T1000 (cell line): ENCODE measurements at places on chromosomes 12 and 14.

DNA sequence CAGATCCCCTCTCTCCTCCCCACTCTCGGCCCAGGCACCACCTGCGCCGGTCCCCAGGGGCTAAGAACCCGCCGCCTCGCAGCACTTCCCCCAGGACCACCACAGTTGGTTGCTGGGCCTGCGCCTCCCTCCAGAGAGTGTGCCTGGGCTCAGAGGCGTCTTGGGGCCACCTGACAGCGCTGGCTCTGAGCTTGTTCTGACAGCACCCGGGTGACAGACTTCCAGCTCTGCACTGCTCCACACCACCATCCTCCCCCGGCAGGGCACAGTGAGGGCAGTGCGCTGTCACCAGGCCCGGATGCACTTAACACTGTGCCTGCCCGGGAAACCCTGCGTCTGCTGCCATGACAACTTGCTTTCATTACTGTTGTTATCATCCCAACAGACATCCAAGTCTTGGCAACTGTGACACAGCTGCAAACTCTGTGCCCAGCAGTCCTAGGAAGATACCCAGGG is 6.6 kb downstream of the BRF1 start:
- DNase-seq = no peak

DNA sequence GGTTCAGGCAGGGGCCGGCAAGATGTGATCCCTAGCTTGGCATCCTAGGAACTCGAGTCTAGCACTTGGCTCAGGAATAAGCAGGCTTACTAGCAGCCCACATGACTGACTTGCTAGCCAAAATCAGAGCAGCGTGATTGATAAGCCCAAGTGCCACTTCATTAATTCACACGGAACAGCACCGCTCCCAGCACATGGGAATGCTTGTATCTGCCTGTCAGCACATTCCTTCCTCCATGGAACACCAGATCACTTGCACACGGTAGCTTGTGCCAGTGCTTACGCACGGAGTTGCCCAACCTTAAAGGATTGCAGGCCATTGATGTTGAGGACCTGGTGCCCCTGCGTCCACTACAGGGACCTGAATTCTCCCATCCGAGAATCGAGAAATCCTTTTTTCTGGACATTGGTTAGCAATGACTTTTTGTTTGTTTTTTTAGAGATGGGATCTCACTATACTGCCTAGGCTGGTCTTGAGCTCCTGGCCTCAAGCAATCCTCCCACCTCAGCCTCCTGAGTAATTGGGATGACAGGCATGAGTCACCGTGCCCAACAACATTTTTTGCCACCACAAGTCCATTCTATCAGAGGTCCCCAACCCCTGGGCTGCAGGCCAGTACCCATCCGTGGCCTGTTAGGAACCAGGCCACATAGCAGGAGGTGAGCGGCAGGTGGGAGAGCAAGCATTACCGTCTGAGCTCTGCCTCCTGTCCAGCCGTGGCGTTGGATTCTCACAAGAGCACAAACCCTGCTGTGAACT is 30.6 kb upstream of the TSPAN9 start:
- DNase-seq = peak; percentile 33

GRCh38 chr12:119613319-119613936 is 19.9 kb downstream of the TMEM233 start:
- DNase-seq = no peak

DNA sequence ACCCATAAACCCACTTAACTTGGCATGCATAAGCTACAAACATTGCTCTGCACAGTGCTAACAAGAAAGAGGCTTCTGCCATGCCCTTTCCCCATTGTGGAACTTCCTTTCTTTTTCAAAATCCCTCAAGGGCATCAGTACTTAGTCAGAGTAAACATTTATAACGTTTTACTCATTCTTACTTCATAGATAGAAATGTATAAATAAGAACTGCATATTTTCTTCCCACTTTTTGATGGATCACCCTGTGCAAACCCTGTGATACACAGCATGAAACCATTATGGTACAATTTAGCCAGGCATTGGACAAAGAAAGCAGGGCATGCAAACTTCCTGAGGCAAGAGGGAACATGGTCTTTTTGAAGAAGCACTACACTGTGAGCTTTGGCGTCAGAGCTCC is 113.8 kb upstream of the FOXG1 start:
- peak; percentile 11 for DNase-seq

- DNase-seq = no peak
Measured at GRCh38 chr14:72120315-72120714, 188.1 kb downstream of the RGS6 start.

DNA sequence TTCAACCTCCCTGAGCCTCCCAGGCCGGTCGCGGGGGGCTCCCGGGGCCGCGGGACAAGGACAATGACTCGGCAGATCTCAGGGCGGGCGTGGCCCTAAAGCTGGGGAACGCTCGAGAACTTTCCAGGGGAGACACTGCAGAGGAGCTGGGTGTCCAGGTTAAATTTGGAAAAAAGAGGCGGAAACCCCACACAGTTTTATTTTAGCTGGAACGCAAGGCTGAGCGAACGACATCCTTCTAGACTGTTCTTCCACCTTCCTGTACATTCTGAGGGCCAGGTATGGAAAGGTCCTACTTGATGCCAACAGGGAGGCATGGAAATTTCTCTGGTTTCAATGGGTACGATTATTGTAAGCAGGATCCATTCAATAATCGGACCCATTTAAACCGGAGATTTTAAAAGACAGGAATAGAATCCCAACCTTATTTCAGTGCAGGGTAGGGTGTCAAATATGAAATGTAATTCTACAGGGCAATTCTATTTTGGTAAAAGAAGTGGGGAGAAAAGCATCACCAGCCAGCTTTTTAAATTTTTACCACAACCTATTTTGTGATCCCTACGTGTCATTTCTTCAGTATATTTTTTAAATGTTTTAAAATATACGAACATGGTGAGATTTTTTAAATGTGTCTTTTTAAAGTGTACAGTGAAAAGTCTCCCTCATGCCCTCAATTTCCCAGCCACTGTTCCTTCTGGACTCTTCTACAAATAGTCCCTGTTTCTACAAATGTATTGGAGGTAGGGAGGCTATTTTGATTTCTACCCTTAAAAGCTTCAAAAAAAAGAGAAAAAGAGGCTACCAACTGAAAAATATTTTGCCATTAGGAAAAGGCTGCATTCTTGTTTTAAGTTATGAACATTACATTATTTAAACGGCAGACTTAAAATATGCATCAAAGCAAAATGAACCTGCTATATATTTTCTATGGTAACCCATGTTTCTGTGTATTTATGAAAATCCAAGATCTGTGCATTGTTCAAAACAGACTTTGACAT is 1.1 kb upstream of the UBC start:
- DNase-seq = no peak

- DNase-seq = no peak
Measured at GRCh38 chr12:72139411-72139810, 132.8 kb upstream of the TRHDE start.

- DNase-seq = no peak
Measured at GRCh38 chr12:4816744-4817525, 92.8 kb upstream of the KCNA1 start.

DNA sequence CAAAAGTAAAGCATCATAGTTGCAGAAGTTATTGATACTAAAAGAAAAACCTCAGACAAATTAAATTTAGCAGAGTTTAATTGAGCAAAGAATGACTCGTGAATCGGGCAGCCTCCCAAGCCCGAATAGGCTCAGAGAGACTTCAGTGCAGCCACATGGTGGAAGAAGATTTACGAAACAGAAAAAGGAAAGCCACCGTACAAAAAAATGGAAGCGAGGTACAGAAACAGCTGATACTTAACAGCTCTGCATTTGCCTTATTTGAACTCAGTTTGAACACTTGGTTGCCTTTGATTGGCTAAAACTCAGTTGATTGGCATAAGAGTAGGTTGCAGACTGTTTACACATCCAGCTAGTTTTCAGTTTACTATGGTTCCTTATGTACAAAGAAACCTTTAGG is 12.9 kb downstream of the TTC9 start:
- no peak for DNase-seq
